ENCODE measurements at places on chromosomes 11 and 22.

- DNase-seq: no peak
Observed at GRCh38 chr22:46425016-46425415, 89.5 kb downstream of the TRMU start.

DNA sequence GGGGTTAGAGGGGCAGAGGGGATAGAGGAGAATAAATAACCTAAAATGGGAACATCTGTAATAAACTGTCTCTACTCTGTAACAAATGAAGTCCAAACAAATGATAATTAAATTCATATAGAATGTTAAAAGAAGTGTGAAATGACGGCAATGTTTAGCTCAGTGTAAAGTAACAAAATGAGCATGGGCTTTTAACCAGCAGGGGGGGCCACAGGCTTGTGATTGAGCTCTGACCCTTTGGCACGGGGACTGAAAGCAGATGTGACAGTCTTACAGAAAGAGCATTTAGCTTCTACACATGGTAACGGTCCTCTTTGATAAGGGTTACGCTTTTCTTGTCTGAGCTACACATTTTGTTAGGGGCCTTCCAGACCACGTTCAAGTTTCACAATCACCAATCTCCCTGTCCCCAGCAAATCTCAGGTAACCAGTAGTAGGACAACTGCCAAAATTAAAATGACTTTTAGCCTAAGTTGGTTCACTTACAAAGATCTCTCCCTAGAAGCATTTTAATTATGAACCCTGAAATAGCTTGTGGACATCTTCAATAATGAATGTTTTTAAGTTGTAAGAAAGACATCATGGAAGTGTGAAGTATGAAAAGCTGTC, 262.5 kb downstream of the DCDC1 start:
- DNase-seq: peak; percentile 12

- no peak for DNase-seq
Observed at GRCh38 chr11:59473015-59473414, at the start of gene OR4D10. Gene OR4D10 (plus strand): TSS chr11:59473315. CDS start chr11:59477430, 4,115 bp downstream.

DNA sequence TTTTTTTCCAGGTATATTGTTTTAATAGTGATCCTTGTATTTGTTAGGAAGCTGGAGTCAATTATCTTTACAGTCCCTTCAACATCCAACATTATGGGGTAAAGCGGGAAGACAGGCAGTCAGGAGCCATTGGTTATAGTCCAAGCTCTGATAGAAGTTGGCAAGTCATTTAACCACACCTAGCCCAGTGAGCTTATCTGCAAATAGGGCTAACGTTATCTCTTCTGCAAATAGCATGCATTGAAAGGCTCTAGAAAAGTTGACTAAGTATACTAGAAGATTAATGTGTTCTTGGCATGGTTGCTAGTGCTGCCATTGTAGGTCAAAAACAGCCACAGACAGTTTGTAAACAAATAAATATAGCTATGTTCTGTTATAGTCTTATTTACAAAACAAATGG, 520.7 kb downstream of the OPCML start:
- no peak for DNase-seq

GRCh38 chr11:102468616-102469195, 16.1 kb upstream of the TMEM123 start:
- DNase-seq: no peak

DNA sequence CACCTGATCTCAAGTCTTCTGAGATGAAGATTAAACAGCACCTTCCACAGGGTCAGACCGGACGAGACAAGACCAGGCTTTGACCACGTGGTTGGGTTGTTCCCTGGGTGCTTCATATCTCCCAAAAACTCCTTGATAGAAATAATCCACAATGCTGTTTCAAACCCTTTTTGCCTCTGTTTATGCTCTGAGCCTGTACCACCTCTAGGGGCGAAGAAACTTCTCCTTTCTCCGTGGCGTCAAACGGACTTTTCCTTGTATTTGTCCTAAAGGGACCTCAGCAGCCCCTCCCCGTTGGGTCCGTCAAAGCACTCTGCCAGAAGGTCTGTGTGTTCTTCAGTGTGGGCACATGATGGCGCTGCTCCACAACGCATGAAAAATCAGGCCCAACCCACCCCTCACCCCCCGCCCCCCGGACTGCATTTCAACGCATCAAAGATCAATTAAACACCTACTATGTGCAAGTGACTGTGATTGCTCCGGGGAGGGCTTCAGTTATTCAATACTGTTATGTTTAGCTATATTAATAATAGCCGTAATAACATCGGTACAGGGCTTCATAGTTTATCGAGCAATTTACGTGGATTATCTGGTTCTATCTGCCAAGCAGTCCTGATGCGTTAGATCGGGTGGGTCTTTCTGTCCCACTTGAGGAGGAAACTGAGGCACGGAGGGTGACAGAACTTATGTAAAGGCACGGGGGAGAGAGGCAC, 17.3 kb upstream of the EIF3D start:
- DNase-seq: no peak

GRCh38 chr11:68297812-68298658, 14.4 kb upstream of the LRP5 start:
- peak; percentile 59 for DNase-seq

DNA sequence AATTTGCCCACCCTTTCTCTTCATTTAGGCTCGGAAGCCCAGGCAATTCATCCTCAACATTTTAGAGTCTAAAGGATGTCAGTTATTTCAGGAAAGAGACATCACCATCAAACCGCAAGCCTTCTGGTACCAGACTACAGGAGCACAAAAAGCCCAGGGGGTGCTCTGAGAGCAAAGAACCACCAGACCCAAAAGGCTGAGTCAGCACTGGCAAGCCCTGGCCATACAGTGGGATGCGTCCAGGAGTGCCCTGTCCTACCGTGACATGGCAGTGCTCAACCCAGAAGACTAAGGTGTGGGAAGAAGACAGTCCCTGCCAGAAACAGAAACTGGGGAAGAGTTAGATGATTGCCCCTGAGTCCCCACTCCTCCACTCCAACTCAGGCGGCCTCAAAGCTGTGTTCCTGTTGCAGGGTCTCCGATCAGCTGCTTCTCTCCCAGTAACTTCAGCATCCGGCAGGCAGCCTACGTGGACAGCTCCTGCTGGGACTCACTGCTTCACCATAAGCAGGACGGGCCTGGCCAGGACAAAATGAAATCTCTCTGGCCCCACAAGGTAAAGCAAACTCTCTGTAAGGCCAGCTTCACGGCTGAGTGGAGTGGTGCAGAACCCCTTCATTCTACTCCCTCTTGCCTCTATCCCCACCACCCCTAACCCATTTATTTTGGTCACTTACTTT, 1.5 kb downstream of the PANX3 start:
- DNase-seq: no peak

DNA sequence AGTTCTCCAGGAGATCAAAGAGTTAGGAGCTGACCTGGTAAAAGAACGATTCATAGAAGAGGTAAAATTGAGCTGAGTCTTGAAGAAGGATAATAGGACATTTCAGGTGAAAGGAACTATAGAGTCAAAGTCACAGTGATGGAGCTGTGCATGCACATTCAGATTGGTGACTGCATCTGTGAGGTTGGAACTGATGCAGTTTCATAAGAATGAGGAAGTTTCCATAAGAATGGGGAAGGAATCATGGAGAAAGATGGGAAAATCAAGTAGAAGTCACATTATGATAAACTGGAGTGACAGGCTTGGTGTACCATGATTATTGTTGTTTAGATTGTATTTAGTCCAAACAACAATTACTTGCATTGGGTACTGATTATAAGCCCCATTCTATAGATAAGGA, 232.2 kb downstream of the FAM76B start:
- no peak for DNase-seq

GRCh38 chr11:96949464-96949863, 559.7 kb downstream of the JRKL start:
- DNase-seq: no peak
